ENCODE measurements at places on chromosomes 5 and 9.
A peak's percentile ranks its signal among the peaks of the same experiment; 100 is the strongest.

- DNase-seq: no peak
These were observed 88.5 kb downstream of the HSPA4 start for GRCh38 chr5:133140311-133140710.

GRCh38 chr5:67816456-67816855 is 399.1 kb upstream of the PIK3R1 start:
- no peak for DNase-seq

- DNase-seq: no peak
These were observed 1.1 kb downstream of the MAML1 start for GRCh38 chr5:179733772-179734126.

- DNase-seq: no peak
These were observed 85.8 kb upstream of the TAS2R1 start for GRCh38 chr5:9715891-9716335.

DNA sequence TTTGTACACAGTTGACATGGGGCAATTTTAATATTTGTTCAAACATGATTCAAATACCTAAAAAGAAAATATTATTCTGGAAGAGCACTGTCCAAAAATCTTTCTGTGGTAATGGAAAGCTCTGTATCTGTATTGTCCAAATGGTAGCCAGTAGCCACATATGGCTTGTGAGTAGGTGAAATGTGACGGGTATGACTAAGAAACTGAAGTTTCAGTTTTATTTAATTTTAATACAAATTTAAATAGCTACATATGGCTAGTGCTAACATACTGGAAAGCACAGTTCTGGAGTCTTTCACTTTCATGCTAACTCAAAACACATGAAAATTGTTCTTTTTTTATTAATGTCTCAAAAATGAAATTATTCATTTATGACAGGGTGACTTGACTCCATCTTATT is 132.6 kb downstream of the PLK2 start:
- DNase-seq: no peak

- peak; percentile 44 for DNase-seq
These were observed 5.6 kb upstream of the SEC24A start for GRCh38 chr5:134642931-134643530.

DNA sequence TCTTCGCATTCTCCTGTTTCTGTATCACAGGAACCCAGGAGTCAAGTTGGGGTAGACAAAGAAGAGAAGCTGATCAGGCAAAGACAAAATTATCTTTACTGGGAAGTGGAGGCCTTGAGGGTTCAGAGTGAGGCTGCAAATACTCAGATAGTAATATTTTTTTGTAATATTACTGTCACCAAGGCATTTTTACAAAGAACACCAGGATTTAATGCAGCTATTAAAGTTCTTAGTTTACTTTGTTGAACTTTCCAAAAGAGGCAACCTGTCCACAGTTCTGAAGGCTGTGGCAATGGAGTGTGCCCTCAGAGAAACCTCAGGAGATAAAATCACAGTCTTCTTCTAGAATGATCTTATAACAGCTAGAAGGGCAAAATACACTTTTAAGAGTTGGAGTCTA is 74.9 kb downstream of the PGM5 start:
- no peak for DNase-seq

- no peak for DNase-seq
These were observed 146.6 kb downstream of the SEC61B start for GRCh38 chr9:99368341-99369326.

- no peak for DNase-seq
These were observed 1.1 kb downstream of the PRR7 start for GRCh38 chr5:177447611-177448243.

- DNase-seq: peak; percentile 37
These were observed 34.6 kb upstream of the NEK6 start for GRCh38 chr9:124222918-124223720.

DNA sequence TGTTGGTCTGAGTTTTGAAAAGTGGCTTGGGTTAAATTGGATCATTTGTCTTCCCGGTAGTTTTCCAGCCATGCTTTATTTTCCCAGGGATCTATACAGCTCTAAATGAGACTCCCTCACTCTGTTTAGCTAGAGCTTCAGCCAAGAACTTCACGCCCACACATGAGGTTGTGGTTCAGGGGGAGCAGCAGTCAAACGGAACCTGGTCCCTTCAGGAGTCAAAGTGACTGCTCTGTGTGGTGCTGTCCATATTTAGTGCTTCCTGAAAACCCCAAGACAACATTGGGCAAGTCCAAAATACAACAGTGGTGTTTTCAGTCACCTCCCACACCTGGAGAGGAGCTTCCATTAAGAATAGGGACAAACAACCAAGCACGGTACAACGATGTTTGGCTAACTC is 90.5 kb downstream of the ANKH start:
- DNase-seq: no peak

GRCh38 chr9:14633906-14634565 is 59.2 kb downstream of the ZDHHC21 start:
- no peak for DNase-seq

DNA sequence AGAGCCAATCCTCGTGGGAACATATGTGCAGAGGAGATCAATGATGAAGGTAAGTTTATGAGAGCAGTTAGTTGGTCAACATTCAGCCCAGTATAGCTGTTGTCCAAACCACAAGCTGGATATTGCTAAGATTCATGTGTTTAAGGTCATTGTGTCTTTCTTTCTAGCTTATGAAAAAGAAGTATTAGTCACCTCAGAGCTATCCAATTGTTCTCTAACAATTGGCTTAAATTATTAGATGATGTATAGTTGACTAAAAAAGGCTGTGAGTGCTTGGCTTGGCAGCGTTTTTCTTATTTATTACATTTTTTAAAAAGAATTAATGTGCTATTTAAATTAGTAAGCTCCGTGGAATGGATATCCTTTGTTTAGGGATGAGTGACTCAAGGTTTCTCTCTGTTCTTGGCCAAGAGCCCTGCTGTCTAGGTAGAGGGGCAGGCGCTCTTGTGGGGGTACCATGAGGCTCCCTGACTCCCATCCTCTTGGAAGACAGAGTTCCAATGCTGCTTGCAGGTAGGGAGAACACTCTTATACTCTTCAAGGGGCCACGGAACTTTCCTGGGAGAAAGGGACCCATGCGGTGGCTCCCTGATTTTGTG is 487.4 kb downstream of the IRX1 start:
- DNase-seq: no peak

- DNase-seq: no peak
These were observed 25.2 kb upstream of the GLRA1 start for GRCh38 chr5:151949701-151950308.

DNA sequence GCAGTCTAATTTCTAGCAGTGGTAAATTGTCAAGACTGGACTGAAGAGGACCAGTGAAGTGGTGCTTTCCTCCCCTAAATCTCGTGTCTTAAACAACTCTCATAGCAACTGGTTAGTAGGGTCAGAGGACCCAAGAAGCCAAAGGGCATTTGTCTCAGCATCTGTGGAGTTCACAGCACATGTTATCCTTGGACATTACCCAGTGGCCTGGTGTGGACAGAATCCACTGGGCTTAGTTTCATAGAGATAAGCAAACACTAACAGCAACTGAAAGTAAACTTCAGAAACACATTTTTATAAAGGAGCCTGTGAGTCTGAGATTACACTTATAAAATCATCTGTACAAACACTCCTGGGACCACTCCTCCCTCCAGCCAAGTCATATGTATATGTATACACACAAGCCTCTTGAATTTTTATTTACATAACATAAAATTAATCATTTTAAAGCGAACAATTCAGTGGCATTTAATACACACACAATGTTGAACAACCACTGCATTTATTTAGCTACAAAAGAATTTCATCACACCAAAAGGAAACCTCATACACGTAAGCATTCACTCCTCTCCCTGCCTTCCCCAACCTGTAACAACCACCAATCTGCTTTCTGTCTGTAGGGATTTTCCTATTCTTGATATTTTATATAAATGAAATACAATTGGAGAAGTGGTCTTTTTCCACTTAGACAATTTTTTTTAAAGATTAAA is 457.8 kb downstream of the RASEF start:
- no peak for DNase-seq

DNA sequence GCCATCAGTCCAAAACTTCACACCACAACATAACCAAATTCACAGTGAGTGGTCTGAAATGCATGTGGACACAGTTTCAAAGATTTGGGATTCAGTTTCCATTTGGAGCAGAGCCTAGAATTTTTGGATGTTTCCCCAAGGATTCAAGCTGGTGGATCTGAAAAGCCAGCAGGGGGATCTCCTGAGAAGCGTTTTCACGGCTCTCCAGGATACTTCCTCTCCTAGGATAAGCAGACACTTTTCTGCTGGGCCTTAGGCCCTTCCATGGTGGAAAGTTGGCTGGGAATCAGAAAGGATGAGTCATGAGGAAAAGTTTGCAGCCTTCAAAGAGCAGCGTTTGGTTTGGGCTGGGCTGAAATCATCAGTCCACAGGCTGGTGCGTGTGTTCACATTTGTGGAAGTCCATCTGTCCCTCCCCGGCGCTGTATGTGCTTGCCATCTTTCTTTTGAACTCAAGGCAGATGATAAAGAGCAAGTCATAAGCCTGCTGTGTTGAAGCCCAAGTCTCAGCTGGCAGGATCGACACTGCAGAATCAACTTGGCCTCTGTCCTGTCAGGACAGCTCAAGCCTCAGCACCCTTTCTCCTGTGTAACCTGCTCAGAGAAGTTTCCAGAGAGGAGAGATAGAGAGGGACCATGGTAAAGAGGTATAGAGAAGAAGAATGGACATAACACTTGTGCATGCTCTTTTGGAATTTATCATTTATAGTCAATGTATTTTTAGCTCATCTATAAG is 152.6 kb upstream of the MSX2 start:
- no peak for DNase-seq

DNA sequence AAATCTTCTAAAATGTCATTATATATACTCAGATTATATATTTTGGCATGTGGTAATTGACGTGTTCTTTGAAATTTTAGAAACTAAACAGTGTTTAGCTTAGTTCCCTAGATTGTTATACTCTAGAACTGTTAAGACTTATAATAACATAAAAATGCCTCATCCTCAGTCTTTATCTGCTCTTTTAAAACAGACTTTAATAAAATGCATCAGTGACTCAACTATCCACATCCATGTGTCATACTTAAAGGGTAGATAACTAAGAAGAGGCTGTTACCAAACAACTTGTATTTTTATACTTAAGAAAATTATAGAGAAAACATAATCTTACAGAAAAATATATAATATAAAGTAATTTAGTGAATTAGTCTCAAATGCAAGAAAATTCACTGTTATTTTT is 15.2 kb downstream of the NFIL3 start:
- DNase-seq: no peak

DNA sequence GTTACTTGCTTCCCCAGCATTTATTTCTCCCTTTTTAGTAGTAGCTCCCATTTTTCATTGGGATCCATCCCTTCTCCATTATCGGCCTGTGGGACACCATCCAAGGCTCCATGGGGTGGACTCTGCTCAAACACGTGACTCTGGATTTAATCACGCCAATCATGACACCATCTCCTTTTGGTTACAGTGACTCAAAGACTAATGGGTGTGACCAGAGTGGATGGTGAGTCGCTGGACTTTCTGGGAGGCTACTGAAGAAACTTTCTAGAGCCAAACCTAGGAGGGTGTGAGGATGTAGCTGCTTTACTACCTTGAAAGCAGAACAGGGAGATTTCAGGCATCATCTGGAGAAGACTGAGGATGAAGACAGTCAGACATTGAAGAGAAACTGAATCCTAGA is 93.1 kb downstream of the PJA2 start:
- no peak for DNase-seq

- no peak for DNase-seq
These were observed 74.7 kb upstream of the UNC5A start for GRCh38 chr5:176735383-176736265.

DNA sequence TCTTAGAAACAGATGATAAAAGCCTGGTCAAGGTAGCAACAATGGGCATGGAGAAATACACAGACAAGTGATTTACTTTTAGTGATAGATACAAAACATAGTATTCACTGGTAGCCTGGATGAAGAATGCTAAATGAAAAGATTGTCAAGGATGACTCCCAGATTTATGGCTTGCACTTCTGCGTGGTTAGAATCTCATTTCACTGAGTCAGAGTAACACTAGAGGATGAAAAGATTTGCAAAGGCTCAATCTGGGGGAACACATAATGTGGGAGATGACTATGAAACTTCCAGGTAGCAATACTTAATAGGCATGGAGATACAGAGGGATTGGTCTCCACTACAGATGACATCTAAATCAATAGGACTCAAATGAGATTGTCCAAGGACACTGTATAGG is 38.4 kb downstream of the AGTPBP1 start:
- DNase-seq: no peak

- DNase-seq: peak; percentile 69
These were observed 25.8 kb upstream of the HSD17B3 start for GRCh38 chr9:96327694-96328352.

DNA sequence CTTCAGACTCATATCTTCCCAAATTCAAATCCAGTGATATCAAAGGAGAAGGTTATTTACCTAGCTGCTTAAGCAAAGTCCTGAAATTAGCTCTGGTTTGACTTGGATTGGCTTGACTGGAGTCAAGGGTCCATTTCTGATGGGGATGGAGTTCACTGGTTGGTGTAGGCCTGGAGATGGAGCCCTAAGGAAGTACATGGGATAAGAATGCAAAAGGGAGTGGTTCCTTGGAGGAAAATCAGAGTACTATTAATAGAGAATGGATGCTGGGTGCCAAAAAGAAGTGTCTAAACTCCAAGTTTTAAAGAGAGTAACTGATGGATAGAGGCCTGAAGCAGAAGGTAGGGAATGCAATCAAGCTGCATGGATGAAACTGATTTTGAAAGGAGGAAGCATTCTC is 13.8 kb downstream of the TXNDC8 start:
- DNase-seq: no peak

GRCh38 chr9:34600908-34601307 is 11.0 kb downstream of the RPP25L start:
- no peak for DNase-seq

GRCh38 chr5:50704730-50705129 is 38.3 kb downstream of the PARP8 start:
- no peak for DNase-seq

DNA sequence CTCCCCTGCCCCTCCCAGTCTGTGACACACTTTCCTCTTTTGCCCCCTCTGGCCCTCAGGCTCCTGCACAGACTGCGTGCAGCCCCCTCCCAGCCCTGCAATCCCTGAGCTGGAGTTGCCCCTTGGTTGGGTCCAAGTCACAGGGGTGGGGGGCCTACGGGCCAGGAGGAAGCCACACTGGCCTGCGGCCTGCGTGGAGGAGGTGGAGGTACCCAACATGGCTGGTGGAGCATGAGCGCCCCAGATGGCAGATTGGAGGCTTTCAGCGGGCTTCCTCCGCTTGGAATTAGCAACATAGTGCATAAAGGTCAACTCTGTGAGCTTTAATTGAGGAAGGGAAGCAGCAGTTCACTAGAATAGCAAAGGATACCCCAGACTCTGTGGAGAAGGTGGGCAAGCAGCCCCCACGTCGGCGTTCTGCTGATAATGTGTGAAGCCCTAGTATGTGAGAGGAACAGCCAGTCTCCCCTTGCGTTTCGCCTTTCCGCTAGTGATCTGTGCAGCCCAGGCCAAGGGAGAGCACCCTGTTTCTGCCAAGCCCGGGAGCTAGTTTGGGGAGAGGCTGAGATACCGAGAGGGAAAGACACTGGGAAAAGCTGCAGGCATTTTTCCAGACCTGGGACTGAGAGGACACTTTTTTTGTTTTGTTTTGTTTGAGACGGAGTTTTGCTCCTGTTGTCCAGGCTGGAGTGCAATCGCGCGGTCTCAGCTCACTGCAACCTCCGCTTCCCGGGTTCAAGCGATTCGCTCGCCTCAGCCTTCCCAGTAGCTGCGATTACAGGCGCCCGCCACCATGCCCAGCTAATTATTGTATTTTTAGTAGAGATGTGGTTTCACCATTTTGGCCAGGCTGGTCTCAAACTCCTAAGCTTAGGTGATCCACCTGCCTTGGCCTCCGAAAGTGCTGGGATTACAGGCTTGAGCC is 35.3 kb upstream of the MACIR start:
- DNase-seq: no peak
